CD4-positive, alpha-beta T cell (primary cell): ENCODE measurements at places on chromosomes 6 and 20. TPM values are rescaled to one million over a fixed set of nuclear protein-coding genes. Genes with fewer than 3 reads are reported as not detected.

- DNase-seq = no peak
Measured at GRCh38 chr6:111592726-111593511, 12.8 kb downstream of the TRAF3IP2 start.

DNA sequence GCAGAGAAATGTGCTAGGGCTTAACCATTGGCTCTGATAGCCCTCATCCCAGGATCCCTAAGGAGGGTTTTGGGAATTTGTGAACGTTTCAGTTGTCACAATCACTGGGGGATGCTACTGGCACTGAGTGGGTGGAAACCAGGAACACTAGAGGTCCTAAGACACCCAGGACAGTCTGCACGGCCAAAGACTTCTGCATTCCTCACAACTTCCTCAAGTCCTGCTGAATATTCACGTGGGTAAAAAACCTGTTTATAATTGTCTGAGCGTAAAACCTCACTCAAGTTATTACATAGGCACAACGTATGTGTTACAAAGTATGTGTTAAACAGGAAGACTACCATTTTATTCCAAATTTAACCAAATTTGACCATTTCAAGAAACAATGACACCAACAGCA lies 52.4 kb downstream of the GMDS start:
- no peak for DNase-seq

DNA sequence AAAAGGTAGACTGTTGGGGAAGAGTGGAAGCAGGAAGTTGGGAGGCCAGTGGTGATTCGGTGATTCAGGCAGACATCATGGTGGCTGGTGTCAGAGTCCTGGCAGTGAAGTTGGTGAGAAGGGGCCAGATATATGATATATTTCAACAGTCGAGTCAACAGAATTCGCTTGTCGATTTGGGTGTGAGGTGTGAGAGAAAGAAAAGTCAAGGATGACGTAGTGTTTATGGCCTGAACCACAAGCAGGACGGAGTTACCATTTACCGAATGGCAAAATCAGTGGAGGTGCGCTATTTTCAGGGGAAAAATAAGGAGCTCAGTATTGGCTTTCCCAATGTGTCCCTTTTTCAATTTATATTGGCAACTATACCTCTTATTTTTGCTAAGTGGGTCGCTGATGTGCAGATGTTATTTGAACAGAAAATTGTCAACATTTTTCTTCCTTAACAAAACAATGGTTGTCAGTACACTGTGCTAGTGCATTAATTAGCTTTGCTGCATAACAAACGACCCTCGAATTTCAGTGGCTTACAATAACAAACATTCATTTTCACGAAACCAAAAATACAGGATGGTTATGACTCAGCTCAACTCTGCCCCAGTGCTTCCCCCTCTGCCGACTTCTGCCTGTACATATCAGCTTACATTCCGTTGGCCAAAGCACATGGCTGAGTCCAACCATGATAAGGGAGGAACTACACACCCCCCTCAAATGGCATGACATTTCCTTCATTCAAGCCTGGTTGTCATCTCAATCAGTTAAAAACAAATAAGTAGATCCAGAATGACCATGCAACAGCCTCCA lies 255.0 kb upstream of the ZFP64 start:
- DNase-seq = no peak

GRCh38 chr6:45000833-45001232 lies 327.3 kb upstream of the RUNX2 start:
- DNase-seq = no peak

GRCh38 chr20:755941-756340 lies 12.4 kb downstream of the SLC52A3 start:
- no peak for DNase-seq

LTB gene
- total RNA-seq = 244 TPM

BANF2 gene
- not detected for total RNA-seq

SOX4 gene
- 22.1 TPM for total RNA-seq

NUS1 gene
- total RNA-seq = 16.6 TPM
